ENCODE measurements at places on chromosomes 5 and 9. TPM values are rescaled to one million over a fixed set of nuclear protein-coding genes. Genes with fewer than 3 reads are reported as not detected.

- no peak for DNase-seq
Measured at GRCh38 chr9:110123341-110124095, 84.4 kb downstream of the C9orf152 start.

Gene ADAMTS6
- total RNA-seq, result 0.92 TPM

Gene ORM1
- total RNA-seq, result 1,297 TPM

GRCh38 chr9:18365651-18366050 lies 108.3 kb upstream of the ADAMTSL1 start:
- DNase-seq, result no peak

Gene TMC1
- not detected for total RNA-seq

DNA sequence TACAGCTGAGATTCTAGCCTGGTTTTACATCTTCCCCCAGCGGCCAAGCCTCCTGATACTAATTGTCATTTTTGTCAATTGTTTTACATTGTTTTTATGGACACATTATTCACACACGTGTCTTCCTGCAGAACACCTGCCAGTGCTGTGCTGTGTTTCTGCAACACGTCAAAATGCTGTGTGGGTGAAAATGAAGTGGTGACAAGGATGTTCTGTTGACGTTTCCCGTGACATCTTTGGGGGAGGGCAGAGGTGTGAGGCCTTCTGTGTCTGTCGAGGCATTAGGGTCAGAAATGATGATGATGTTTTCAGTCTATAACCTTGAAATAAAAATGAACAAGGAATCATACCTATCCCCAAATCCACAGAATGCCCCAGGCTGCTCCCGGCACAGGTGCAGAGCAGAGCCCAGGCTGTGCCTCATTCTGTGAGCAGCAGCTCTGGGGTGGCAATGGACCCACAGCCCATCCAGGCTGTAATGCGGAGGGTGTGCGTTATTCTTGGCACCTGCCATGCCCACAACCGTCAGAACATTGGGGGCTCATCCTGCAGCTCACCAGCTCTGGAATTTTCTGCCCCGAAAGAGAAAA lies 23.6 kb upstream of the CEP72 start:
- no peak for DNase-seq

GRCh38 chr5:90014420-90014819 lies 395.1 kb downstream of the CETN3 start:
- DNase-seq, result no peak

DNA sequence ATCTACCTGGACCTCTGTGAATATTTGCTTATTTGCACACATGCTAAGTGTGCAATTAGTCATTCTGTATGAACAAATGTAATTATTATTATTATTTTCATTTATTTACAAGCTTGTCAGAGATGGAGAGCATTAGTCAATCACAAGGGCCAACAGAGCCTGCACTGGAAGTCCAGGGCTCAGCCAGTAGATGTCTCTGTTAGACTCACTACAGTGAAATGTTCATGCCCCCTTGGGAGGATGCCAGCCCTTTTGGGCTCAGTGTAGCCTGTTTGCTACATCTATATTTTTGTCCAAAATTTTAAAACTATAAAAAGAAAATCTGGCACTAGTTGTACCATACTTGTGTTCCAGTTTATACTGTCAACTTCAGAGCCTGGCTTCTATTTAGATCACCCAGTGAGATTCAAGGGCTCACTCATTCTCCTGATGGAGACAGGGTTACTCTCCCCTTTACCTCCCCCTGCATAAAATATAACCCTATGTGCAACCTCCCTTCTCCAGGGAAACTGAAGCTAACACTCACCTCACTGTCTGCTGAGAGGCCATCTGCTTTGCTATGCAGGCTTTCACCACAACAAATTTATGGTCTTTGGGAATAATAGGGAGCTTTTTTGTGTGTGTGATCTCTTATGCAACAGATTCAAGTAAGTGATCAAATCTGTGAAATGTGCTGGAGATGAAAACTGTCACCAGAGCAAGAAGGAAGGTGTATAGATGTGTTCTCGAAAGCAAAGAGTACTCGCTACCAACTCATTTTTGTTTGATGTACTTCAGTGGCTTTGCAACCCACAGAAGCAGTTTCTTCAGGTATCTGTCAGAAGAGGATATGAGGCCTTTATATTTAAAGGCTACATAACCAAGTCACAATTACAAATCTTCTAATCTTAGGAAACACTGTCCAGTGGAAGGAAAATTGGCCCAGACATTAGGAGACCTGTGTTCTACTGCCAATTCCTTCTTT lies 99.9 kb upstream of the TLE4 start:
- DNase-seq, result no peak

GRCh38 chr9:69495296-69495695 lies 170.3 kb downstream of the ENTREP1 start:
- no peak for DNase-seq
